ENCODE measurements at places on chromosomes 5 and 9. TPM values are rescaled to one million over a fixed set of nuclear protein-coding genes. Genes with fewer than 3 reads are reported as not detected.

Gene GABRA1
- not detected for total RNA-seq

Gene PCDHGA3
- 7.5 TPM for total RNA-seq

Gene GRXCR2
- not detected for total RNA-seq

Gene TSC1
- total RNA-seq = 22.4 TPM

Gene DCAF12
- total RNA-seq = 22.2 TPM

Gene TAF11L10
- not detected for total RNA-seq

Gene KCNIP1
- not detected for total RNA-seq

Gene PCDHGB2
- 2.5 TPM for total RNA-seq

Gene KIF4B
- total RNA-seq = not detected

Gene RAI14
- total RNA-seq = 120 TPM

Gene BTNL3
- total RNA-seq = not detected

Gene WDR38
- not detected for total RNA-seq

Gene TMEM174
- total RNA-seq = not detected

Gene ZNF462
- total RNA-seq = 5.0 TPM
